T follicular helper cell (primary cell): ENCODE measurements at places on chromosomes 16 and 17.

DNA sequence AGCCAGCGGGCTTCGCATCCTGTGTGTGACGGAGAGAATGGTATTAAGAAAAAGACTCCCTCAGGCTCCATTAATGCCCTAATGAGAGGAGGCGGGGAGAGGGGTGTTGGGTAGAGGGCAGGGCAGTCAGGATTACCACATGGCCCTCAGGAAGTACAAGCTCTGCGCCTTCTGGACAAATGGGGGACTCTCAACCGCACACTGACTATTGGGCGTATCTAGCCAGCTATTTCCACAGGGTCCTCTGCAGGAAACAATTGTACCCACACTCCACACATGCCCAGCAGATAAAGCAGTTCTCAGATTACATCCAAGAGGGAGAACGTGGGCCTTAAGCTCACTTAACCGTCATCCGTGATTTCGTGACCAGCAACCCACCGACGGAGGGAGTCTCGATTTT is 14.7 kb downstream of the NXN start:
- DNase-seq, result no peak

- no peak for DNase-seq
These were observed 37.3 kb downstream of the PLCG2 start for GRCh38 chr16:81816351-81816750.

DNA sequence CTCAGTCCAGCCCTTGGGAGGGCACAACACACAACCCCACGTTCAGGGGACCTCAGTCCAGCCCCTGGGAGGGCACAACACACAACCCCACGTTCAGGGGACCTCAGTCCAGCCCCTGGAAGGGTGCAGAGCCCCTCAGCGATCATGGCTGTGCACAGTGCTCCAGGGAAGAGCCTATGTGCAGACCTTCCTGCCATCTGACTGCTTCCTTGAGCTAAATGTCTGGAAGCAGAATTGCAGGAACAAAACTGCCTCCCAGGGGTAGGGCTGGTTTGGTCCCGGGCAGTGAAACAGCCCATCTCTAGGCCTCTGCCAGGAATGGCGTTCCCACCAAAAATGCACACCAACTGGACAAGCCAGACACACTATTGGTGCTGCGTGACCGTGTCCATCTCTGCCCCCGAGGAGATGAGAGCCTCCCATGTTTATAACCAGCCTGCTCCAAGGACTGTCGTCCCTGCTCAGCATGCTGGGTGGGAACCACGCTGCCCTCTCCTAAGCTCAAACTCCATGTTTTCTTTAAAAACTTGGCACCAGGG is 44.0 kb downstream of the ZNF276 start:
- DNase-seq, result no peak

DNA sequence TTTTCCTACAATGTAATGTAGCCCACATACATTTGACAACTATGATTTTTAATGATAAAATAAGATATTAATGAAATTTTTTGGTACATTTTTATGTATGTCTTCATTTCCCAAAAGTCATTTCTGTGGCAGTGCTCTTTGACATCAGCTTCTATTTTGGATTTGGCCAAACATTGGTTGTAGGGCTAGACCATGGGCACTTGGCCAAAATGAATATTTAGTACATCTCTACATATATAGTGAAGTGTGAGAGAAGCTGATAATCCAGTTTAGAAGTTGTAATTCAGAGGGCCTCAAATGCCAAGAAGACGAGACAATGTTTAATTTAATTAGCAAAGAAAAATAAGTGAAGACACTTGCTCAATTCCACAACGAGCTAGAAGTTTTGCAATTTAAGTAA is 724.9 kb upstream of the SOX9 start:
- no peak for DNase-seq

GRCh38 chr17:53635444-53635843 is 187.3 kb upstream of the KIF2B start:
- DNase-seq, result no peak

- no peak for DNase-seq
These were observed 4.3 kb upstream of the CLEC19A start for GRCh38 chr16:19281246-19281645.

- no peak for DNase-seq
These were observed 1.6 kb downstream of the RND2 start for GRCh38 chr17:43026595-43026994.
